ENCODE measurements at places on chromosomes 2 and 18. TPM values are rescaled to one million over a fixed set of nuclear protein-coding genes. Genes with fewer than 3 reads are reported as not detected.
A peak's percentile ranks its signal among the peaks of the same experiment; 100 is the strongest.

SLC4A1AP gene
- 11.7 TPM for total RNA-seq

DNA sequence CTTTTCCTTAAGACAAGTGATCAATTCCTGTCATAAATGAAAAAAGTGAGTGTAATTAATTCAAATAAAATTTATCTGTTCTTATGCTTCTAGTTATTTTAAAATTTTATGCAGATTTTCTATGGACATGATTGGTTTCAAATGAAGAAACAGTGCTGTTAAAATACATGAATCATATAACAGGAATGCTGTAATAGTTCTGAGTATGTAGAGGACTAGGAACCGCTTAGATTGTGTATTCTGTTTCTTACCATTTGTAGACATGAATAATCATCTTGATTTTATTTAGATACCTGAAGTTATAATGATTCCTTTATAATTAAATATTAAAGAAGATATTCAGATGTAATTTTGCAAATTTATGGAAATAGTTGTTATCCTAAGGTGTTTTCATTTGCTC is 3.5 kb downstream of the ACTR2 start:
- peak; percentile 61 for DNase-seq

DSG1 gene
- not detected for total RNA-seq

- DNase-seq, result no peak
Observed at GRCh38 chr2:938181-939005, 12.3 kb upstream of the SNTG2 start.

GRCh38 chr2:234438305-234438977 is 58.4 kb downstream of the ARL4C start:
- no peak for DNase-seq

RAX gene
- total RNA-seq, result not detected

- no peak for DNase-seq
Observed at GRCh38 chr2:157856187-157856515, 20.0 kb downstream of the ACVR1 start.

GPR39 gene
- 9.0 TPM for total RNA-seq

GRCh38 chr2:237154082-237154638 is 68.5 kb downstream of the COPS8 start:
- DNase-seq, result peak; percentile 81

GRCh38 chr18:36889321-36889720 is 60.4 kb downstream of the KIAA1328 start:
- DNase-seq, result peak; percentile 55

ACMSD gene
- not detected for total RNA-seq

DPP10 gene
- total RNA-seq, result not detected

GRCh38 chr2:147033044-147033443 is 811.8 kb upstream of the ACVR2A start:
- no peak for DNase-seq

- DNase-seq, result peak; percentile 34
Observed at GRCh38 chr2:162126111-162126519, 25.9 kb downstream of the GCG start.

- peak; percentile 3 for DNase-seq
Observed at GRCh38 chr2:185583058-185583816, 155.4 kb upstream of the FSIP2 start.

ING5 gene
- total RNA-seq, result 38.9 TPM

DNA sequence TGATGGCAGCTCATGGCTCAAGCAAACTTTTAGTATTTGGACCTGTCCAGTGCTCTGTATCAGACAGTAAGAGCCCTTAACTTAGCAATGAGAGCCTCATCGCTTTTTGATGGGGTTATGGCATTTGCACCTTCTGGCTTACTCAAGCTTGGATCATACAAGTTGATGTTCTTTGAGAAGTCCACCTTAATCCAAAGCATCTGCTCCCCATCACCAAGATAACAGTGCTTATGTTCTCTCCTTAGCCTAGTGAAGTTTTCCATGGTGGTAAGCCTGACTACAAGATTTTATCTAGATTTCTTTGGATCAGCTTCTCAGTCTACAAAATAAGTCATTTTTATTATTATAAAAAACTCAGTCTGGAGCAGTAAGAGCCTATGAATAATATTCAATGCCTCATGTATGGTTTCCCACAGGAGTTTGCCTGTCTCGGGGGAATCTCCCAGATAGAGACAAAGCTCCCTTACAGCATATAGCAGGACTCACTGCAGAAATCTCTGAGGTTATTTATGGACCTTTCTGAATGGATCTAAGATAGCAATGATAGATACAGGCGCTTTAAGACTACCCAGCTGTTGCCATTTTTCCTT is 472.2 kb upstream of the LINC00305 start:
- no peak for DNase-seq

GRCh38 chr2:179701524-179702110 is 159.8 kb downstream of the ZNF385B start:
- peak; percentile 45 for DNase-seq

SERPINB11 gene
- not detected for total RNA-seq

DNA sequence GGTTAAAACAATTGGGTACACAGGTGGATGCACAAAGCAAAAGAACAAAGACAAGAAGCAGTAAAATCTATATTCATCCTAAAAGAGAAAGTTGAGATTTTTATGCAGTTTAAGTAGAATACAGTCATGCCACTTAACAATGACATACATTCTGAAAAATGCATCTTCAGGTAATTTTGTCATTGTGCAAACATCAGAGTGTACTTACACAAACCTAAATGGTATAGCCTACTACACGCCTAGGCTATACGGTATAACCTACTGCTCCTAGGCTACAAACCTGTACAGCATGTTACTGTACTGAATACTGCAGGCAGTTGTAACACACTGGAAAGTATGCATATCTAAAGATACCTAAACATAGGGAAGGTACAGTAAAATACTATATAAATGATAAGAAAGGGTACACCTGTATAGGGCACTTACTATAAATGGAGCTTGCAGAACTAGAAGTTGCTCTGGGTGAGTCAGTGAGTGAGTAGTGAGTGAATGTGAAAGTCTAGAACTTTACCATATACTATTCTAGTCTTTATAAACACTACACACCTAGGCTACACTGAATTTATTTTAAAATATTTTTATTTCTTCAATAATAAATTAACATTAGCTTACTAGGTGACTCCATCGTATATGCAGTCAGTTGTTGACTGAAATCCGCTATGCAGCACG is 132.9 kb downstream of the BARD1 start:
- DNase-seq, result no peak

- no peak for DNase-seq
Observed at GRCh38 chr2:77566131-77566530, 44.0 kb upstream of the LRRTM4 start.

DNA sequence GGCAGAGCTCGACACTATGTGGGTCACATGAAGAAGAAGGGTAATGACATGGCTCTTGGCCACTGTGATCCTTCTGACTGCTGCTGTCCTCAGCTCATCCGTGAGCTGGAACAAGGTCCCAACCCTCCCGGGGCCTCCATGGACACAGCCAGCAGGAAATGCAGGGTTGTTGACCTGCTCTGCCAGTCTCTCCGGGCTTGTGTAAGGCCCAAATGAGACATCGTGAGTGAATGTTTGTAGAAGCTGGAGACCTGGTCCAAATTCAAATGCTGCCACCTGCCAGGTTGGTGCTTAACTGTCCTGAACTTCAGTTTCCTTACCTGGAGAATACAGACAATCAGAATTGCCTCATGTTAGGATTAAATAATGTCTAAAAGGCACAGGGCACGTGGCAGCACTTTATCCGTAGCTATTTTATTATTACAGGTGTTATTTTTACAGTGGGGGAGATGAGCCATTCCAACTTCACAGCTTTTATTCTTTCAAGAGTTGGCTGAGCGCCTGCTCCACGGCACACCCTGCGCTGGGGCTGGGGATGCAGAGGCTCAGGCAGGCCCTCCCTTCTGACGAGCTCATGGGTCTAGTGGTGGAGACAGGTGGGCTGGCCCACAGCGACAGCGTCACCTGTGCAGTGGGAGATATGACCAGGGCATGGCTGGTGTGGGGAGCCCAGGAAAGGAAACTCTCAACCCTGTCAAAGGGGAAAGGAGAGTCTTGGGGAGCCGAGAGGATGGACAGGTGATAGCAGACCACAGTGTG is 15.1 kb downstream of the ARHGEF4 start:
- no peak for DNase-seq

DNA sequence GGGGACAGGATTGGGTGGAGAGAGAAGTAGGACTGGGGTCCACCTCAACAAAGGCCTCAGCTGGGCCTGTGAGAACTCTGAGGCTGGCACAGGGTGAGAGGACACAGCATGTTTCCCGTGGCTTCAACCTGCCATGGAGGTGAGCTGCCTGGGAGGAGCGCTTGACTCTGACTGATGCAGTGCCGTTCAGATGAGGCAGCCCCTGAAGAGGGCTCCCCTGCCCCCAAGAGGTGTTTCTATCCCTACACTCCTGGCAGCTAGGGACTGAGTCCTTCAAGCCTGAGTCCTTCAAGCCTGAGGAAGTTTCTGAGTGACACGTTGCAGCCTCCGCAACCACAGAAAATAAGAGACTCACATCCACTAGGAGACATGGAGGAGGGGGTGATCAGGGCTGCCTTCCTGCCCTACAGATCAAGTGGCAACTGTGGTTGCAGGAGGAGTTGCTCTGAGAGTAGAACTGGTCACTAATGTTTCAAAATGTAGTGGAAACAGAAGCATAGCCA is 49.6 kb upstream of the TMEM177 start:
- no peak for DNase-seq

DNA sequence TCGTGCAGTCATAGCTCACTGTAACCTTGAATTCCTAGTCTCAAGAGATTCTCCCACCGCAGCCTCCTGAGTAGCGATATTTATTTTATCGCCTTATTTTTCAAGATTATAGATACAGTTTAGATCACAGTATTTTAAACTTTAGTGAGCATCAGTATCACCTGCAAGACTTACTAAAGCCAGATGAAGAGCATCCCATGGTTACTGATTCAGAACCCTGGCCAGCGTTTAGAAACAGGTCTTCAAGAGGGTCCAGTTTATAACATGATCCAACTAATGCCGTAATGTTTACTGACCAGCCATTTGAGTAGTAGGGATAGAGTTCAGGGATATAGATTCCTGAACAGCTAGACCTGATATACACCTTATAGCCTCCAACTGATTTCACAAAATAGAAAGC is 146.1 kb downstream of the DCC start:
- DNase-seq, result no peak

DNA sequence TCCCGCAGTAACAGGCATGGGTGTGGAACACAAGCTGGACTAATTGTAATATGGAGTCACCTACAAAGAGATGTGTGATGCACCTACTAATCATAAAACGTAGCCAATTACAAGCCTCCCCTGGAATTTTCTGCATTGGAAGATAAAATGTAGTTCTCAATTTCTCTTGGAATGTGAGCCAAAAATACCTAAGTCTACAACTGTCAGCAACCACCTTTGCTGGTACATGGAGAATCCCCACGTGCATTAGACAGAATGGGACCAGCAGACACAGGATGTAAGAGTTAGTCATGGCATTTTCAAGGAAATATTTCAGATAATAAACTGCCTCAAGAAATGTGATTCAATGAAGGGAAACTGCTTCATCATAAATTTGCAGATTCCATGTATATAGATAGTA is 85.6 kb upstream of the DCC start:
- DNase-seq, result no peak

RAMP1 gene
- 19.2 TPM for total RNA-seq

ASB1 gene
- total RNA-seq, result 23.5 TPM

KHK gene
- total RNA-seq, result 0.56 TPM

DNA sequence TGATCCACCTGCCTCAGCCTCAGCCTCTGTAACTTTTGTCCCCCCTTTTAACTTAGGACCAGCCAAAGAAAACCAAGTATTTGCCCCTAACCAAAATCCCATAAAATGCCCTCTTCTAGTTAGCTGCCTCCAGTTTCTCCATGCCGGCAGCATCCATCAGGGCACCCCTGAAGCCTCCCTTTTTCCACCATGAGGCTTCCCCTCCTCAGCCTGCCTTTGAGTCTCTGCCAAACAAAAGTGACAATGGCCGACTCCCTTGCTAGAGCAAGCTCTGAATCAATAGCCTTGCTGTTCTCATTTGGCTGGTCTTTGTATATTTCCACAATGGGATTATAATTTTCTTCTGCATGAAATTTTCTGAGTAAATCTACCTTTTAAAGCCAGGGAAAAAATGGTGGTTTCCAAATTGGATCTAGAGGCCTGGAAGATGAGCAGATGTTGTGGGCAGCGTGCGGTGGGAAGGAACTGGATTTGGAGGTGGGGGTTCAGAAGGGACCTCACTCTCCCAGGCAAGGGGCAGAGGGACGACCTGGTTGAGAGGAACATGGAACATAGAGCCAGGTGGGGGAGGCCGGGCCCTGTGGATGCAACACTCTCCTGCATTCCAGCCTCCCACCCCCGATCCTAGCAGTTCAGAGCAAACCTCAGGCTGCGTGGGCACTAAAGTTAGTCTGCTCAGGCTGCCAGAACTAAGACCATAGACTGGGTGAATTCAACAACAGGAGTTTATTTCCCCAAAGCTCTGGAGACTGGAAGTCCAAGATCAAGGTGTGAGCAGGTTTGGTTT is 80.6 kb downstream of the HS6ST1 start:
- DNase-seq, result no peak

GRCh38 chr18:7452331-7452730 is 114.8 kb upstream of the PTPRM start:
- peak; percentile 4 for DNase-seq

- no peak for DNase-seq
Observed at GRCh38 chr2:229425598-229425997, 154.5 kb upstream of the PID1 start.

GRCh38 chr18:31977270-31977872 is 34.4 kb upstream of the TRAPPC8 start:
- peak; percentile 54 for DNase-seq

DNA sequence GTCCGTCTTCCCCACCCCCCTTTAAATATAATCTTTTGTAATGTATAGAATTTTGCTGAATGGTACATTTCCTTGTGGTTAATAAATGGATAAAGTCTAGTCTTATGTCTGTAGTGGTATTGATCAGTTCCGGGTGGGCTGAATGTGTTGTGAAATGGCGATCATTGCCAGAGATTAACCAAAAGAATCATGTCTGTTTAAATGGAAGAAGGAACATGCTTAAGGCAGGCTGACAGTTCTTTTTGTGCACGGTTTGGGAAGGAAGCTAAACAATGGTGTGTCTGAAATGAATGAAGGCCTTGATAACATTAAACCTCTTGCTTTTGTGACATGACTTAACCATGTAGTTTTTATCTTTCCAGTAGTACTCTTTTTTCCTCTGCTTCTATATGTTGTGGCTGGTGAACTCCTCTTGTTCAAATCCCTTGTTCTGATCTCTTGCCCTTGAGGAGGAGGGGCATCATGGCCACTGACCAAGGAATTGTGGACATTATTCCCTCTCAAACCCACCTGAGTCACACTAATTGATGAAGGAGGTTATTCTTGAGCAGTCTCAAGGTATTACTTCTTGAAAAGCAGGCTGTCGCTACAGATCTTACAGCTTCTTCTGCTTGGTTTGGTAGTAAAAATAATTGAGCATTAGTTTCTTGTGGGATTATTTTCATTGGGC is 1.7 kb downstream of the ACVR2A start:
- DNase-seq, result no peak

KDM3A gene
- 35.8 TPM for total RNA-seq

- no peak for DNase-seq
Observed at GRCh38 chr2:134021830-134022524, 231.9 kb upstream of the MGAT5 start.

MTCL1 gene
- 38.6 TPM for total RNA-seq

DNA sequence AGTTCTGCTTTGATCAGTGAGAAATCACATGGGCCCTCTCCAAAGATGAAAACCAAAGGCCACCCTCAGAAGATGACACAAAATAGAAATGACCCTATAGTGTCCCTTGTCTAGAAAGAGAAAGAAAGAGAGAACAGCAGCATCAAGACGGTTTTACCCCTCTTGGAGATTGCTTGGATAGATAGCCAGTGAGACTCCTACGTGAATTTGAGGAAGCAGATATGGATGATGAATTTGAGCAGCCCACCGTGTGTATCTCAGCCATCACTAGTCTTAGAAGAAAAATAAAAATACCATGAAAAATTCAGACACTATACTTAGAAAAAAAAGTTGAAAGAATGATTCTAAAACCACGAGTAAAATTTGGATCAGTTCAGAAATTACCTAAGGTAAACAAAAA is 329.1 kb upstream of the CNTNAP5 start:
- no peak for DNase-seq
